Fibroblast of skin of left biceps (primary cell): ENCODE measurements at places on chromosomes 16 and 17.

- DNase-seq, result no peak
These were observed 1.8 kb upstream of the EXOSC6 start for GRCh38 chr16:70253291-70254106.

DNA sequence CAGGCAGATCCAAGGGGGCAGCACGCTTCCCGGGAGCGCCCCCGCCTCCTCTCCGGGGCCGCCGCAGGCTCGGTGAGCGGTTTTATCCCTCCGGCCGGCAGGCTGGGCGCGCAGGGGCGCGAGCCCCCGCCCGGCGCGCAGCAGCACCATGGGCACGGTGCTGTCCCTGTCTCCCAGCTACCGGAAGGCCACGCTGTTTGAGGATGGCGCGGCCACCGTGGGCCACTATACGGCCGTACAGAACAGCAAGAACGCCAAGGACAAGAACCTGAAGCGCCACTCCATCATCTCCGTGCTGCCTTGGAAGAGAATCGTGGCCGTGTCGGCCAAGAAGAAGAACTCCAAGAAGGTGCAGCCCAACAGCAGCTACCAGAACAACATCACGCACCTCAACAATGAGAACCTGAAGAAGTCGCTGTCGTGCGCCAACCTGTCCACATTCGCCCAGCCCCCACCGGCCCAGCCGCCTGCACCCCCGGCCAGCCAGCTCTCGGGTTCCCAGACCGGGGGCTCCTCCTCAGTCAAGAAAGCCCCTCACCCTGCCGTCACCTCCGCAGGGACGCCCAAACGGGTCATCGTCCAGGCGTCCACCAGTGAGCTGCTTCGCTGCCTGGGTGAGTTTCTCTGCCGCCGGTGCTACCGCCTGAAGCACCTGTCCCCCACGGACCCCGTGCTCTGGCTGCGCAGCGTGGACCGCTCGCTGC lies 832 bp downstream of the CDK5R1 start:
- DNase-seq, result no peak

- no peak for DNase-seq
These were observed 151.5 kb downstream of the STX8 start for GRCh38 chr17:9424071-9424640.

DNA sequence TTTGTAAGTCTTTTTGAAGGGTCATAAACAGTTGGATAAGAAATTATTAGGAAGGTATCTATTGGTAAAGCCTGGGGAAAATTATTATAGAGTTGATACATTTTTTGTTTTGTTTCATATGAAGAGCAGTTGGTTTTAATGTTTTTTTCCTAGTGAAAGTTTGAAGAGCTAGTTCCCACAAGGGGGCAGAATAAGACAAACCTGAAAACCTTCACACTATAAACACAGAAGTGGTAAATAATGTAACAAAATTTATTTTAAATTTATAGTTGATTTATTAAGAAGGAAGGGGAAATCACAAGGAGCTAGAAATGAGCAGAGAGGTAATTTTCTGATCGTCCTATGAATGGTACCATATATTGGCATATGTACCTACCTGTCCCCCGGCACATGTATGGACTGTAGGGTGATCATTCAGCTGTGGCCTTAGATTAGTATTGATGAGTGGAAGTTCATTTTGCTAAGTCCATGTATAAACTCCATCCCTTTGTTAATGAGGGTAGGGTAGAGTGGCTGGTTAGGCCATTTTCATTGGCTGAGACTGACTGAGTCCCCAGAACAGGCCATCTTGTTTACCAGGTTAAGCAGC lies 116.3 kb downstream of the TANC2 start:
- peak; percentile 22 for DNase-seq

DNA sequence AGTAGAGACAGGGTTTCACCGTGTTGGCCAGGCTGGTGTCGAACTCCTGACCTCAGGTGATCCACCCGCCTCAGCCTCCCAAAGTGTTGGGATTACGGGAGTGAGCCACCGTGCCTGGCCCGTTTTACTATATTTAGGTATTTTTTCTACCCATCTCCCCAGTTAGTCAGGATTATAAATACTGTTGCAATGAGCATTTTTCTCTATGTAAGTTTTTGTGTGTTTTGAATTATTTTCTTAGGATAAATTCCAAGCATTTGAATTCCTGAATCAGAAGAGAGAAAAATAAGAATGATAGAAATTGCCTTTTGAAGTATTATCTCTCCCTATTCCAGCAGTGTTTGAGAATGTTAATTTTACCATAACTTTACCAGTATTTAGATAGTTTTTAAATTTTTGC lies 36.6 kb downstream of the KIAA0513 start:
- DNase-seq, result no peak

- DNase-seq, result no peak
These were observed 555.8 kb downstream of the RBFOX1 start for GRCh38 chr16:7888411-7888810.

DNA sequence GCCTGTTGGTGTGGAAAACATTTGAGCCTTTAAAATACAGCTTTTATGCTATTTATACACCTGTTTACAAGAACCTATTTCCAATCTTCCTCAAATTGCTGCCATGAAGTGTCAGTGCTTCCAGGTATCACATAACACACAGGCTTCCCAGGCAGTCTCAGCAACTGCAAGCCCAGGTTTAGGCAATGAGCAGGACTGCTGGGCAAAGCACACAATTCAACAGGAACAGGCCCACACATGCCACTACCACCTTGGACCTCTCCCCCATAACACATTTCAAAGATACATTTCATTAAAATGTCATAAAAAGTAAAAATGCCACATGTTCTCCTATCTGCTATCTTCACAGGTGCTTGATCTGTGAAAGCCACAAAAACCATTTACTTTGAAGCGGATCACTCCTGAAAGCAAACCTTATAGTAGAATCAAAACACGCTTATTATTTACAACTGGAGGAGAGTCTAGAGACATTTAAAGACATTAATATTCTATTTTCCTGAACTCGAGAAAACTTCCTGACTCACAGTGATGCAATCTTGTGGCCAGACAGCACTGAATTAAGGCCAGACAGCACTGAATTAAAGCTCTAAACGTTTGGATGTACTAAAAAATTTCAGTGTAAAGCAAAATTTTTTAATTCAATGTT lies 31.5 kb downstream of the ANKFY1 start:
- peak; percentile 28 for DNase-seq

DNA sequence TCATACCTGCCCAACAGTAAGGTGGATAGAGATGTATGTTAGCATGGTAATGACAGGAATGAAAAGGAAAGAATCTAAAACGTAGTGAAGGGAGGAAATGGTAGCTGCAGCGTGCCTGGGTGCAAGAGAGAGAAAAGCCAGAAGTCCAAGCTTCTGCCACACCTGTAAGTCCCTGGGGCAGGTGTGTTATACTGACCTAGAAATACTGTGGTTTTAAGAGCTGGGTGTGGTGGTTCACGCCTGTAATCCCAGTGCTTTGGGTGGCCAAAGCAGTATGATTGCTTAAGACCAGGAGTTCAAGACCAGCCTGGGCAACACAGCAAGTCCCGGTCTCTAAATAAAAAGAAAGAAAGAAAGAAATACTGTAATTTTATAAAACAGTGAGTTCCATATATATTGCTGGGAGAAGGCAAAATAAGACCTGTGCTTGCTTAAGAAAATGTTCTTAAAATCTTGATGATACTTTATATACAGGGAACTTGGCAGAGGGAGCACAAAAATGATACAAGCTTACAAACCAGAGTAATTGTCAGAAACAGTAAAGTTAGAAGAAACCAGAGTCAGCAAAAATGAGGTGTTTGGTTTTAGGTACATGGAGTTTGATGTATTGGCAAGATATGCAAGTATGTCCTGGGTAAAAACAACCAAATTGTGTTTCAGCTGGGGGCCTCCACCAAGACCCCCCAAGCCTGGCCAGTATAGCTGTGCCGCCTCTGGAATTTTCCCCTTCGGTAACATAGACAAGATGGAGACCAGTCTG lies 6.6 kb downstream of the ALOX12 start:
- DNase-seq, result no peak

DNA sequence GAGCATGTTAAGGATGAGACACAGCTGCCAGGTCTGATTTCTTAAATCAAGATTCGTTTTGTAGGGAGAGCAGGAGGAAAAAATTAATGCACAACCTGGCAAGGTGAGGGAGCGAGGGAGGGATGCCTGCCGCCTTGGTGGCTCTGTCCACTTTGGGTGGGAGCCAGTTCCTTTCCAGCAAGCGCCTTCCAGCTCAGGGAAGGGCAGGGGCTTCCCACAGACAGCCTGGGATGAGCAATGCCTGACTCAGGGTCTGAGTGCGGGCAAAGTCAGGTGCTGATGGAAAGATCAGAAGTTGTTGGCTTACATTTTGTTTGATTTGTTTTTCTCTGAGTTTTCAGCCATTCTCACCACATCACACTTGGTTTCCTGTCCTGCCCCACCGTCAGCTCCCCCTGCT lies 220.7 kb downstream of the ENGASE start:
- DNase-seq, result no peak

- DNase-seq, result peak; percentile 44
These were observed 161.1 kb upstream of the CACNG5 start for GRCh38 chr17:66673668-66674276.

DNA sequence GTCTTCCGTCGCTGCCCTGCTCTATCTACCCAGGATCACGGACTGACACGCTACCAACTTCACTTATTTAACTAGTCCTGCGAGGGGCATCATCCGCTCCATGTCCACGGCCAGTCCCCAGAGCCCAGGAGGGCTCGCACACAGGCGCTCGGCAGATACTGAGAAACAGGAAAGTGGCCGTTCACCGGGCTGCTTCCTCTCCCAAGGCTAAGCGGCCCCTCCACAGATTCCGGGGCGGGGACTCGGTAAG lies 388 bp downstream of the OXLD1 start:
- no peak for DNase-seq

DNA sequence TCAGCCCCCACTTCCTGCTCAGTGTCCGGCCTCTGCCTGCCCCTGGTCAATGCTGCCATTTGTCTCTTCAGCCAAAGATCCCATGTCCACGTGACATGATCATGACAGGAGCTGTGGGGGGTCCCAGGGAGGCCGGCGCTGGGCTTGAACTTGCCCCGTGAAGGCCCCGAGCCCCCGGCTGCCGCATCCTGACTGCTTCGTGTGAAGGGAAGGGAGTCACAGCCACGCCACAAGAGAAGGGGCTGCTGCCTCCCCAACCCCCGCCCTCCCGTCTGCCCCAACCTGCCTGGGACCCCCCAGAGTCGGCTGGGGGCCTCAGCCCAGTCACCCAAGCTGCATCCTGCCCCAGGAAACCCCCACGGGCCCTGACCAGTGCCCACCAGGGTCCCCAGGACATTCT lies 14.3 kb upstream of the SSTR5 start:
- DNase-seq, result no peak

- DNase-seq, result no peak
These were observed 38.2 kb upstream of the GNG13 start for GRCh38 chr16:838741-839140.

DNA sequence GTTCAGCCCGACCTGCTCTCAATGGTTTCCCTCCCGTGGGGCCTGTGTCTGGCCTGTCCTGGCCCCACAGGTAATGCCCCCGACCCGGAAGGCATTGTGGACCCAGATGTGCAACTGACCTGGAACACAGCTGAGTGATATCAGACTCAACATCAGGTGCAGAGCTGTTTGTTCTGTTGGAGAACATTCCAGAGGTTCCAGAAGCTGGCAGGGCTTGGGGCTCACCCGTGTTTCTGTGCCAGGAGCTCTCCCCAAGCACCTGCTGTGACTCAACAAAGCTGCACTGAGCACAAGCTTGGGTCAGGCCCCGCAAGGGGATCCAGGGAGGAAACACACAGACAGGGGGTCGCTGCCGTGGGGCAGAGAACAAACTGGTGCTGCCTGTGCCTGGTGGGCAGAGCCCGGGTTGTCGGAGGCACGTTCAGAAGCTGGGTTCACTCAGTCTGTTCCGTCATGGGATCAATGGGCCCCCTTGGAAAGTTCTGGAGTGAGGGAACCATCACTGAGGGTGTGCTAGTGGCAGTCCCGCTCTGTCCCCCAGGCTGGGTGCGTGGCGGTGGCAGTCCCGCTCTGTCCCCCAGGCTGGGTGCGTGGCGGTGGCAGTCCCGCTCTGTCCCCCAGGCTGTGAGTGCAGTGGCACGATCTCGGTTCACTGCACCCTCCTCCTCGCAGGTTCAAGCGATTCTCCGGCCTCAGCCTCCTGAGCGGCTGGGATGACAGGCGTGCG lies 22.1 kb downstream of the HS3ST6 start:
- DNase-seq, result no peak

DNA sequence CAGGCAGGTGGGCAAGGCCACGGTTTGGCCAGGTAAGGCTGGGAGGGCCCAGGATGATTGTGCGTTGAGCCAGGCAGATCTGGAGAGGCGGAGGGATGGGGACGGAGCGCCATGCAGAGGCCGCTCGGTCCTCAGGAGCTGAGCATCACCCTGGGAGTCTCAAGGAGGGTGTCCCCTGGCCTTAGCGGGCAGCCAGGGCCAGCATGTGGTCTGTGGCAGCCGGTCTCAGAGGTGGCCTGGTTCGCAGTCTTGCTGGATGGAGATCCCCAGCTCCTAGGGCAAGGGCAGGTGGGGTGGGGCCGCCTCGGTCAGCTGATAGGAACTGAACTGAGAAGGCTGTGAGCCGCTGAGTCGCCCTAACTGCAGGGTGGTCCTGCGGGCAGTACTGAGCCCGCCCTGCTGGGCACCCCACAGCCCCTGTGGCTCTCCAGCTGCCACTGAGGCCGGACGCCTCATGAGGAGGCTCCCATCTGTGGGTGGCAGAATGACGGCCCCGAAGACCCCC lies 11.6 kb upstream of the CDH15 start:
- DNase-seq, result no peak

- no peak for DNase-seq
These were observed 52.1 kb downstream of the CMIP start for GRCh38 chr16:81496742-81497141.

GRCh38 chr17:38797828-38798227 lies 1.5 kb downstream of the PIP4K2B start:
- DNase-seq, result no peak

- no peak for DNase-seq
These were observed 3.6 kb upstream of the IRX3 start for GRCh38 chr16:54289945-54290832.

DNA sequence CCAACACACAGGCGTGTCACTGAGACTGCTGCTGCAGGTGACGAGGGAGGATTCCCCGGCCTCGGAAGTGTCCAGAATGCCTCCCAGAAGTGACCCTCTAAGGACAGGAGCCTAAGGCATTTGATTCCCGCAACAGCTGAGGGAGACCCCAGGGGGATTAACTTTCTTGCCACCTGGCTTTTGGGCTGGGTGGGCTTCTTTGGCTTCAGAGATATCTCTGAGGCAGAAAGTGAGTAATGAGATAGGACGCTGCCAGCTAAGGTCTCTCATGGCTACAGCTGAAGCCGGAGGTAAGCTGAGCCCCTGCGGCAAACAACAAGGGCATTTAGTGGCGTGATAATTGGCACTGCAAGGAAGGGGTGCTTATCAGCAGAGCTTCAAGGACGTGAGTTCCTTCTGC lies 17.0 kb downstream of the DRC3 start:
- DNase-seq, result no peak

GRCh38 chr17:16442141-16442540 lies 26.8 kb downstream of the TRPV2 start:
- DNase-seq, result no peak

- DNase-seq, result no peak
These were observed 2.5 kb upstream of the CEP295NL start for GRCh38 chr17:78905541-78905940.

- no peak for DNase-seq
These were observed 7.6 kb downstream of the MRM1 start for GRCh38 chr17:36608794-36609497.
